ENCODE measurements at places on chromosomes 5 and 9.

DNA sequence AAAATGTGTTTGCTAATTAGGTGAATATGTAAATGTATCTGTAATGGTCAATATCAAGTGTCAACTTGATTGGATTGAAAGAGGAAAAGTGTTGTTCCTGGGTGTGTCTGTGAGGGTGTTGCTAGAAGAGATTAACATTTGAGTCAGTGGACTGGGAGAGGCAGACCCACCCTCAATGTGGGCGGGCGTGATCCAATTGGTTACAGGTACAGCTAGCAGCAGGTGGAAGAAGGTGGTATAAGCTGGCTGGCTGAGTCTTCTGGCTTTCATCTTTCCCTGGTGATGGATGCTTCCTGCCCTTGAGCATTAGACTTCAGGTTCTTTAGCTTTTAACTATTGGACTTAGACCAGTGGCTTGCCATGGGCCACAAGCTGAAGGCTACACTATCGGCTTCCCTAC is 779.0 kb upstream of the CTNND2 start:
- DNase-seq = no peak

- no peak for DNase-seq
Observed at GRCh38 chr5:151212406-151212798, 11.5 kb downstream of the CCDC69 start.

- no peak for DNase-seq
Observed at GRCh38 chr5:95730011-95730700, 980 bp upstream of the RHOBTB3 start.

- DNase-seq = no peak
Observed at GRCh38 chr5:136279314-136279713, 86.0 kb downstream of the TRPC7 start.

- no peak for DNase-seq
Observed at GRCh38 chr5:38447056-38447455, 109.4 kb downstream of the LIFR start.

DNA sequence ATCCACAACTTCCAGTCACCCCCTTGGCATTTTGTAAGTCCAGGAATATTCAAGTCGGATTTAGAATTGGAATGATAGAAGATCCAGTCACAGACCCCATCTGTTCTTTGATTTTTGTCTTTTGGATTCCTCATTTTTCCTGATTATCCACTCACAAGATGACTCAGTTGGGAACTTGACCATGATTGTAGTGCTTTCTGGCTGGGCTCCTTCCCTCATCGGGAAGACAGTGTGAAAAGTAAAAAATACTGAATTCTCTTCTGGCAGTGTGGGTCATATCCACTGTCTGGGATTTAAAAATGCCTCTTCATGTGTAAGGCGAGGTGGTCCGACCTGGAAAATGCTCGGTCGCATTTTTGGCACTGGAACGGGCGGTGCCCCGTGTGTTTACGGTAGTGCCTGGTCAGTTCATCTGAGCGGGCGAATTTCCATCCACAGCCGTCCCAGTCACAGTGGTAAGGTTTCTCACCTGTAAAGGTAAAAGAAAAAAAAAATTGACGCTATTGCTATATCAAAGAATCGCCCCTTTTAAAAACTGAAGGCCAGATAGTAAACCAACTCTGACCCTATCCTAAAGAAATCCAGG is 4.0 kb downstream of the KLF4 start:
- no peak for DNase-seq

- DNase-seq = no peak
Observed at GRCh38 chr5:173041881-173042762, 14.0 kb upstream of the CREBRF start.

DNA sequence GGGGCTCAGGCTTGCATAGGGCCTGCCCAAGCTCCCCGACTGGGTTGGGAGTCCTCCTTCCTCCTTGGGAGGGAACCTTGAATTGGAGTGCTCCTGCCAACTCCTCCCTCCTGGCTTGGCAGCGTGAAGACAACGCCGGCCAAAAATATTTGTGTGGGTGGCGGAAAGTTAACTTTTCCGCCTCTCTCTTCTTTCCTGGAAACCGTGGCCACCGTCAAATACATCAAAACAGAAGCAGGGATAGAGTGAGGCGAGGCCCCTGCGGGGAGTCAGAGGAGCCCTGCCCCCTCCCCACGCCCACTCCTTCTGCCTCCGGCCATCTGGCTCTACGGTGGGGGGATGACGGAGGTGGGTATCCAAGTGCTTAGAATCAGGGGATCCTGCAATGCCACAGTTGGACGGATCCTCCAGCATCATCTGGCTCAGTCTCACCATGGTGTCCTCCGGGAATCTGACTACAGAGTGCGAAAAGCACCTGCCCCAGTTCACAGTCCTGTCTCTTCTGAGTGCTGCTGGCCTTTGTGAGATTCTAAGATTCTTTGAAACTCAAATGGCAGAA is 25.2 kb upstream of the SYNPO start:
- DNase-seq = no peak

DNA sequence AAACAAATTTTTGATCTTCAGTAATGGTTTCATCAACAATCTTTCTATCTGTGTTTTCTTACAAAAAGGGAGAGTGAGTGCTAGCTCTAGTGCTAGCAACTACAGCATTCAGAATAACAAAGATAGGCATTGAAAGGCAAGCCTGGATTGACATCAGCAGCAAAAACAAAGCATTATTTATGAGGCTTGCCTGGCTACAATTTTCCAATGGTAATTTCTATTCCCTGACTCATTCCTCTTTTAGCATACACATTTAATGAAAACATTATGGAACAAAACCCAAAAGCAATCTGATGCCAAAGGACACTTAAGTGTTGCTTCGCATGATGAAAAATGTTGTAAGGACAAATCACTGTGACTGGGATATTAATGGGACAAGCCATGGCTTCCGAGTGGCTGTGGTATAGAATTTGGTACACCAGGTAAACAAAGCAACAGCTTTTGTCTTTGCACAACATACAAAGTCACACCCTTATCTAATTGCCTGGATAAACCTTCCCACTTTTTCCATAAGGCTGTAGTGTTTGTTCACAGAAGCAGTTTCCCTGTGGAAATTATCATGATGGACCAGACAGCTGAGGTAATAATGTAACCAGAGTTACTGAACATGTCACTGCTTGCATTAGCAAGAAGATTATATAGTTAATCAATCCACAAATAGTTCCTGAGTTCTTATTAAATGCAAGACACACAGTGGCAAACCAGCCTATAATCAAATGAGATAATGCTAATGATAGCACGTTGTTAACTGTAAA is 179.8 kb upstream of the EDIL3 start:
- peak; percentile 6 for DNase-seq

- DNase-seq = no peak
Observed at GRCh38 chr5:66788556-66788955, 192.4 kb downstream of the MAST4 start.

- DNase-seq = no peak
Observed at GRCh38 chr9:4985386-4986266, 554 bp downstream of the JAK2 start.

DNA sequence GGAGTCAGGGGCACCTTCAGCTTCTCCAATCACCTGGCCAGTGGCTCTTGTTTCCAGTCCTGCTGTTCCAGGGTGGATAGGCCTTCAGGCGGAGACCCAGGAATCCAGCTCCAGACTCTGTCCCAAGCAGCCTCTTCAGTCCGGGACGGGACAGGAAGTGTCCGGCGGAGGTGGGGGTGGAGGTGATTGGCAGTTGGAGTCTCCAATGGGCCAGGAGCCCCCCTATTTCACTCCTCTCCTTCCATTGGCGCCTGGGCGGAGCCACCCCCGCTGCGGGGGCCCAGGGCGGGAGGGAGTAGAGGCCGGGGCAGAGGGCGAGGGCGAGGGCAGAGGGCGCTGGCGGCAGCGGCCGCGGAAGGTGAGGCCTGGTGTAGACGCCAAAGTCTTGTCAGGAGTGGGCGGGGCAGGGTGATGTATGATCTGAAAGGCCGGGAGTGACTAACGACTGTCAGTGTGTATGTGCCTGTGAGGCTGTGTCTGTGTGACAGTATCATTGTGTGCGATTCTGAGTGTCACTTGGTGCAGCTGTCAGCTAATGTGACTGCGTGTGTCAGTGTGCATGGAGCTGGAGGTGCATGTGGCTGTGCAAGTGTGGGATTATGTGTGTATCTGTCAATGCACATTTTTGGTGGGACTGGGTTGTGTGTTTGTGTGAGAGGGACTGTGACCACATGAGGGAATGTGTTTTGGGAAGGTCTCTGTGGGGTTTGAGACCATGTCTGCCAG is at the start of gene IL11RA:
TSS of gene IL11RA (plus strand) at position 310 of the 726 bp plus-strand sequence. CDS start 3,033 bp downstream, outside the sequence.
- peak; percentile 57 for DNase-seq

- no peak for DNase-seq
Observed at GRCh38 chr5:132853790-132854189, 12.5 kb downstream of the GDF9 start.

GRCh38 chr5:141525653-141526052 is 36.8 kb downstream of the PCDHGC5 start:
- no peak for DNase-seq

GRCh38 chr9:84822589-84823233 is 153.2 kb downstream of the NTRK2 start:
- no peak for DNase-seq

DNA sequence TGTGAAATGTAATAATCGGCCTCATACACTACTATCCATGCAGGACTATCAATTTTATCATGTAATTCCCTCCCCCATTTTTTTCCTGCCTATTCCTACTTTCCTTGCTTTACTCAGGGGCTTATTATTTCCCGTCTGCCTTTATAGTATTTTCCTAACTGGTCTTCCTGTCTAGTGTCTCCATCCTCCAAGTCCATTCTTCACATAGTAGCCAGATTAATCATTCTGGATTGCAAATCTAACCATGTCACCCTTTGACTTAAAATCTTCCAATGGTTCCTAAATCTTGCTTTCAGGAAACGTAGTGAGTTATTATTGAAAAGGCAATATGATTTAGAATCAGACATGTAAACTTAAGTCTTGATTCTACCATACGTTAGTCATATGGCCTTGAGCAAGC is 307.4 kb upstream of the HAPLN1 start:
- no peak for DNase-seq

- DNase-seq = no peak
Observed at GRCh38 chr9:119375892-119376291, 6.7 kb upstream of the BRINP1 start.

- no peak for DNase-seq
Observed at GRCh38 chr5:159478950-159479349, 148.7 kb upstream of the IL12B start.

GRCh38 chr9:133394687-133395271 is 18.6 kb downstream of the STKLD1 start:
- no peak for DNase-seq

DNA sequence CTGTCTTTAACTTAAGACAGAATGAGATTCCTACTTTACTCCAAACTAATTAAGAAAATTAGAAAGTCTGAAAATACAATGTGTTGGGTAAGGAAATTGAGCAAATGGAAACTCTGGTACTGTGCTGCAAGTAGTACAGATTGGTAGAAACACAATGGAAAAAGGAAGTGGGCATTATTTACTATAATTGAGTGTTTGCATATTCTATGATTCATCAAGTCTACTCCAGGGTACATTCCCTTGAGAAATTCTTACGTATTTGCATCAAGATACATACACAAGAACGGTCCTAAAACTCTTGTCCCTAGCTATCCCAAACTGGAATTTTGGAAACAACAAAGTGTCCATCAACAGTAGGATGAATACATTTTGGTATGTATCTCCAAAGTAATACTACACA is 123.5 kb upstream of the TARS1 start:
- DNase-seq = no peak

DNA sequence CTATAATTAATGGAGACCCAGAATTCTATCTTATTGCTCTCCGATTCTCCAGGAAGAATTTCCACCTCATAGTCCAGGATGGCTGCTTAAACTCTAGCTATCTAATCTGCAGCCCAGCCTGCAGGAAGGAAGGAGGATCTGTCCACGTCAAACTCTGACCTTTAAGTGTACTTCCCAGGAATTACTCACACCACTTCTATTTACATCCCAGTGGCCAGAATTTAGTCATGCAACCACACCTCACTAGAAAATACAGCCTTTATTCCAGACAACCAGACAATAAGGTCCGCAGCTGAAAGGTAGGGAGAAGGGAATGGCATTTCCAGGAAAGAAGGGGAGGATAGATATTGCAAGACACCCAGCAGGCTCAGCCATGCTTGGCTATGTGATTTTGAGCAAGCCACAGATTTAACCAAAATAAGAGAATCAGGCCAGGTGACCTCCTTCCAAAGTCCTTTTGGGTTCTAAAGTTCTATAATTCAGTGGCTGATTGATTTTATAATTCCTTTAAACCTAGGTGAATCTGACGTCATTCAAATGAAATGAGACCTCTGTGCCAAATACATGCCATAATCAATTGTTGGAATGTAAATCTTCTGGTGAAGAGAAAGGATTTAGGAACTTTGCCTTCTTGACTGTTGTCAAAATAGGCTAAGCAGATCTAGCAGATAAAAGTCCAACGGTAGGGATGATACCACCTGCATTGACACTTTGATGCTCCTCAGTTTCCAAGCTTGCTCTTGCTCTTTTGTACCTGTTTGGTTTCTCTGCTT is 3.7 kb upstream of the DENND1A start:
- DNase-seq = peak; percentile 69

GRCh38 chr5:53362521-53362941 is 117.9 kb upstream of the FST start:
- DNase-seq = peak; percentile 99

- DNase-seq = no peak
Observed at GRCh38 chr5:9661316-9662015, 31.3 kb upstream of the TAS2R1 start.

GRCh38 chr9:131180454-131180853 is 55.1 kb downstream of the NUP214 start:
- no peak for DNase-seq

DNA sequence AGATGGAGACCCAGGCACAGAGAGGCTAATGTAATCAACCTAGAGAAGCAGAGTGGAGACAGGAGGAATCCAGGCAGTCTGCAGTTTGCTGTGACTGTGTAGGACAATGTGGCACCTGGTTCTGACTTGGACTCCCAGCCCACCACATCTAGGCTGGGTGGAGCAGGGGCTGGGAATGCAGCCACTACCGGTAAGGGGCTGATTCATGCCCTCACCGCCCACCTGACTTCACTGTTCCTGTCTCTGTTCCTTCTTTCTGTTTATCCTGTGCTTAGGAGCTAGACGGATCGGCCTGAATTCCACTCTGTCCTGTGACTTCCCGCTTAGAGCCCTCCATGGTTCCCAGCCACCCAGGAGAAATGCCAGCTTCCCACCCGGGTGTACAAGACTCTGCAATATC is 2.6 kb downstream of the PDLIM4 start:
- DNase-seq = peak; percentile 47

DNA sequence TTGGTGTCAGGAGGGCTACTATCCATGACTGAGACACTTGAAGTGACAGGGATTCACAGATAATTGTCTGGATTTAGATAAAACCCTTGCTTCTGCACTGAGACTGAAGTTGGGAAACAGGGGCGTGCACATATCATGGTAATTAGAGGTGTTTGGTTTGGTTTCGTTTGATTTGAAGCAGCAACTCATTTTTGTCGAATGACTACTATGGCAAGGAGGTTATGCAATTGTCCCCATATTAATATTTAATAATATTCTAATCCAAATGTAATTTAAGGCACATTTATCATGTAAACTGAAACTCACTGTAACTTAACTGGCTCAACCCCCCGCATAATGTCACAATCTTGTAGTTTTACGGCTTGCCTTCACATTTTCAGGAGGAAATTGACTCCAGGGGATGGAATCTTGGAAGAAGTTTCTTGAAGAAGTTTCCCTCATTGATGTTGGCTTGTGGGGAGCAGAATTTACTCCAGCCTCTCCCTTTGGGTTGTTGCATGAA is 12.5 kb downstream of the ZNF366 start:
- peak; percentile 63 for DNase-seq

Data from foreskin keratinocyte (primary cell).